Stimulated activated CD8-positive, alpha-beta memory T cell treated with anti-CD3 and anti-CD28 coated beads, Interleukin-15, amount 100 ng/mL, for 4 hours (primary cell): ENCODE measurements at places on chromosomes 12 and 14.

DNA sequence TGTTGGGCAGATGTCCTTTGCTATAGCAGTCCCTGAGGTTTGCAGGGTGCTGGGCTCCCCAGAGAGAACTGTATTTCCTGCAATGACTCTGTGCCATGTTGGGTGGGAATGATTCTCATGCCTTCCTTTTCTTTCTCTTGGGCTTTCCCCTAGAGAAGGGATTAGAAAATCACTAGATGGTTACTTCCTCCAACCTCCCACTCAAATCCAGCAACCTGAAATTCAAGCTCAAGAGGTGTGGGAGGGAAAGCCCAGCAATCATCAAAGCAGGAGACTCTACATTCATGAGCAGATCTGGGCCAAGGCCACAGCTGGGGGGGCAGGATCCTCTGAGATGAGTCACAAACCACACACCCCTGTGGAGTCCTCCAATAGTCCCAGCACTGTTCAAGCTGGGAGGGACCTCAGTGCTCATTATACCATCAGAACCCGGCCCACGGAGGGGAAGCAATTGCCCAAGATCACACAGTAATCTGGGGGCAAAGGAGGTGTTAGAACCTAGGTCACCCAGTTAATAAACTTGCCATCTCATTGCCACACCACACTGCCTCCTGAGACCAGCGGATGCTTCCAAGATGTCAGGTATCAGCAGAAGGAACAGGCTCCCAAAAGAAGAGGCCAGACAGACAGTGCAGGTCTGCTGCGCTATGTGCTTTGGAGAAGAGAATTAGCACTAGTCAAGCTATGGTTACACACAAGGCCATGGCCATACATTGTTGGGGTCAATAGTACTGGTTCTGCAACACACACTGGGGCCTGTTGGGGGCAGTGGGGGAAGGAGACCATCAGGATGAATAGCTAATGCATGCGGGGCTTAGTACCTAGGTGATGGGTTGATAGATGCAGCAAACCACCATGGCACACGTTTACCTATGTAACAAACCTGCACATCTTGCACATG lies 65.7 kb downstream of the TTC9 start:
- DNase-seq, result no peak

GRCh38 chr12:101777978-101778377 lies 38.7 kb upstream of the SYCP3 start:
- DNase-seq, result no peak

DNA sequence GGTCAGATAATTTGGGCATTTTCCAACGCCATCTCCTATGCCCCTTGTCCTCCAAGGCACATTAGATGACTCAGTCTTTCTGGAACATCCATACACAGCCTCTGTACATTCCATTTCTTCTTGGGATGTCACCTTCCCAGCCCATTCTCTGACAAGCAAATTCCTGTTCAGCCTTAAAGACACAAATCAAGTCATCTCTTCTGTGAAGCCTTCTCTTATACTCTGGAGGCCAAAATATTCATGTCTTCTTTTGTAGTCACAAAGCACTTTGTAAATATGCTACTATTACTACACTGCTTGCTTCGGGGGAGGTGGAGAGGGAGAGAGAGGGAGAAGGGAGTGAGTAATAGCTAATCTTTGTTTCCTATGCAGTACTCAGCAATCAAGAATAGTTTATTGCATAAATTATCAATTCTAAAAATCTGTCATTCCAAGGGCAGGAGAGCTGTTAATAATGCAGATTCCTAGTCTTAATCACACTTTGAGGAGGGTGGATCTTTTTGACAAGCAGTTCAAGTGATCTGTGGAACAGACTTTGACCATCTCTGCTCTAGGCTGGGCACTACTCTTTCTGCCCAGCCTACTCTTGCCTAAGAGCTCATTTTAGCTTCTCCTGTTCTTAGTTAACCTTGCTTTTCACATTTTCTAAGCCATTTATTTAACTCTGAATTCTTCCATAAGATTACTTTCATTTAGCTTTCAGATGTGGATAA lies 27.9 kb downstream of the KCNMB4 start:
- DNase-seq, result no peak

GRCh38 chr12:468671-469389 lies 9.1 kb downstream of the B4GALNT3 start:
- DNase-seq, result no peak

DNA sequence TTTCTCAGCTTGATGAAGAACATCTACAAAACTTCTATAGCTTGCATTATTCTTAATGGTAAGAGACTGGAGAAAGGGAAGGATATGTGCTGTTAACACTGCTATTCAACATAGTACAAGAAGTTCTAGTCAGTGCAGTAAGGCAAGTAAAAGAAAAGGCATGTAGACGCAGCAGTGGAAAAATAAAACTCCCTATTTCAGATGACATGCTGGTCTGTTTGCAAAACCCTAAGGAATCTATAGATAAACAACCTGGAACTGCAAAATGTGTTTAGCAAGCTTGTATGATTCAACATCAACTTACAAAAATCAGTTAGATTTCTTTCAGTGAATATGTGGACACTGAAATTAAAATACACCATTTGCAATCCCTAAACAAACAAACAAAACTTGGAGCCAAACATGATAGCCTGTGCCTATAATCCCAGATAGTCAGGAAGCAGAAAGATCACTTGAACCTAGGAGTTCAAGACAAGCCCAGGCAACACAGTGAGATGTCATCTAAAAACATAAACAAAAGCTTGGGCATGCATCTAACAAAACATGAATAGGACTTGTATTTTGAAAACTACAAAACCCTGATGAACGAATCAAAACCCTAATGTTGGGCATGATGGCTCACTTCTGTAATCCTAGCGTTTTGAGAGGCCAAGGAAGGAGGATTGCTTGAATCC lies 293.6 kb upstream of the RGS6 start:
- DNase-seq, result no peak

- no peak for DNase-seq
Measured at GRCh38 chr12:118302053-118302452, 70.7 kb downstream of the TAOK3 start.

- no peak for DNase-seq
Measured at GRCh38 chr14:32985866-32986265, 47.2 kb downstream of the NPAS3 start.

GRCh38 chr12:77592836-77593235 lies 237.9 kb upstream of the NAV3 start:
- no peak for DNase-seq

DNA sequence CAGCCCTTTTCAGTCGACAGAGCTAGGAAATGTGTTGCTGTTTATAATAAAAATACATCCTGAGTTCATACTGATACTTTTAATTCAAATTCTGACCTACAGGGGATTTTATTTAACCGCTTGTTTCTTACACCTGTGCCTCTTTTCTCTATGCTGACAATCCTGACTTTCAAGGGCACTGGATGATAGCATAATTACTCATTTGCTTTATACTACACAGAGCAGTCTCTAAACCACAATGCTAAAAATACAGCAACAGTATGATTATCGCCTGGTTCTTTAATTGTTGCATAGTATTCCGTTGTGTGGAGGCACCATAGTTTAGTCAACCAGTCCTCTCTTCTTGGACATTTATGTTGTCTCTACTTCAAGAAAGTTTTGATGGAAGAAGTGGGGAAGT lies 372.9 kb downstream of the DPF3 start:
- no peak for DNase-seq

DNA sequence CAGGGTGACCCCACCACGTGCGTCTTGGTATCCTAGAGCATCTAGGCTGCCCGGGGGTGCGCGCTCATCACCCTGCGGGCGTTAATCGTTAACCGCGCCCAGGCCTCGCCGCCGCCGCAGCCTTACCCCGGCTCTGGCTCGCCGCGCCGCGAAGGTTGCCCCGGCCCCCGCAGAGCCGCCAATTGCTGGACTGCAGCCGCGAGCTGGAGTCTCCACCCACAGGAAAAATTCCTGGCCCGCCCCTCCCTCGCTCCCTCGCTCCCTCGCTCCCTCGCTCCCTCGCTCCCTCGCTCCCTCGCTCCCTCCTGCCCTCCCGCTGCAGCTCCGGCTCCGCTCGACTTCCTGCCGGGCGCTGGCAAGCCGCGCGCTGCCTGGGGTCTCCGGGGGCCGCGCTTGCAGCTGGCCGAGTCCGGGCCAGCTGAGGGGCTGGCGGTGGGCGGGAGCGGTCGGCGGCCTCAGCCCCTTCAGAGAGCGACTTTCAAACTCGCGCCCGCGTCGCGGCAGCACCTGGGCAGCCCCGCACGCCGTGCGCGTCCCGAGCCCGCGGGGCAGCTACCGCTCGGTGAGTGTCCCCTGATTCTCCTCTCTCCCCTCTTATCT lies at the start of gene PLEKHG3:
Gene PLEKHG3, plus strand, starts transcription at position 282 of the 600 bp plus-strand sequence. CDS start 23,208 bp downstream, outside the sequence.
- no peak for DNase-seq

GRCh38 chr14:20614038-20614840 lies 23.1 kb upstream of the RNASE12 start:
- no peak for DNase-seq

DNA sequence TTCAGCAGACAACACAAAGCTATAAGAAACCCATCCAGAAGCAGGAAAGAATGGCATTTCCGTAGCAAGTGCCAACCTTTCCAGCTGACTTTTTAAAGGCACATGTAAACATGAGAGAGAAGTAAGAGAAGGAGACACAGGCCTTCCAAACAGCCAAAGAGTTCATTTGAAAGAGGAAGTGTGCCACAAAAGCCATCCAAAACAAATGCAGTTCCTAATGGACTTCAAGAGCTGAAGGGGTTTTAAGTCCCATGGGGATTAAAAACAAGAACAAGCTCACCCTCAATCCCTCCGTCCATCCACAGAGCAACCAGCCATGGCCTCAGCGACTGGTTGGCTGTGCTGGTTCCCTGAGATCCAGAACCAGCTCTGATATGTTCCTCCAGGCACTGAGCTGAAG lies 4.5 kb upstream of the DPF3 start:
- no peak for DNase-seq

- DNase-seq, result no peak
Measured at GRCh38 chr14:105927096-105928060, 401.0 kb downstream of the TMEM121 start.

- DNase-seq, result no peak
Measured at GRCh38 chr14:96904201-96904600, 107.0 kb downstream of the VRK1 start.

- no peak for DNase-seq
Measured at GRCh38 chr12:116806845-116807440, 68.8 kb downstream of the RNFT2 start.

DNA sequence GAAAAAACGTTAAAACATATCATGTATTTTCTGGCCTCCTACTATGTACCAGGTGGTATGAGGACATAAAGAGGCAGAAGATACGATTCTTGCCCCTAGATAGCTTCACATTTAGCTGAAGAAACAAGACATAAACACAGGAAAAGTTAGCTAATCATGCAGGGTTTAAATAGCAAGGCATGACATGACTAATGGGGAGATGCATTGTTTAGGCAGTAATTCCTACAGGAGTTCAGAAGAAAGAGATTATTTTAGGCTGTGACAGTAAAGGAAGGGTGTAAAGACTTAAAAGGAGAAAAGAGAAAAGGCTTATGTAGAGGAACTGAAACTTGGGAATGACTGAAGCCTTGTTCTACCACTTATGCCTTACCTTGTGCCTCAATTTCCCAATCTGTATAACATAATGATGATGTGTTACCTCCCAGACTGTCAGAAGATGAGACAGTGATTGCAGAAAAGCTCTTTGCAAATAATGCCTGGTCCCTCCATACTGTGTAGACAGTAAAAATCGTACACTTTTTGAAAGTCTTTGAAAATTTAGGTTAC lies 44.4 kb downstream of the PRKCH start:
- no peak for DNase-seq

- no peak for DNase-seq
Measured at GRCh38 chr12:93540466-93540865, 32.0 kb upstream of the SOCS2 start.

DNA sequence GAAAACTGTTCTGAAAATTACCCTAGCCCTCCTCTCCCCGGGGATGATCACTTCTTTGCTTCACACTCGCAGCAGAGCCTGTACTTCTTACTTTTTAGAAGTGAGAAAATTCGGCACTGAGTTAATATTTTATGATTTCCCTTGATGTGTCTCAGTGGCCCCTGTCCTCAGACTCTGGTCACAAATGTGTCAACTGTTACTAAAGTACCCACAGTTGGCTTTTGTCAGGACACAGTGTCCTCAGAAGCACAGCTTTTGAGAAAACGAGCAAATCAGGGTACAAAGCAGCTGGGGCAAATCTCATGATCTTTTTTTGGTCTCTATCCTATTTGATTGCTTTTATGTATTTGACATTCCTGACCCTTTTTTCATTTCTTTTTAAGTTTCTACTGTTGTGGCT lies 142.5 kb downstream of the SYNE2 start:
- DNase-seq, result no peak

- no peak for DNase-seq
Measured at GRCh38 chr14:52692248-52692962, 3.0 kb downstream of the ERO1A start.

DNA sequence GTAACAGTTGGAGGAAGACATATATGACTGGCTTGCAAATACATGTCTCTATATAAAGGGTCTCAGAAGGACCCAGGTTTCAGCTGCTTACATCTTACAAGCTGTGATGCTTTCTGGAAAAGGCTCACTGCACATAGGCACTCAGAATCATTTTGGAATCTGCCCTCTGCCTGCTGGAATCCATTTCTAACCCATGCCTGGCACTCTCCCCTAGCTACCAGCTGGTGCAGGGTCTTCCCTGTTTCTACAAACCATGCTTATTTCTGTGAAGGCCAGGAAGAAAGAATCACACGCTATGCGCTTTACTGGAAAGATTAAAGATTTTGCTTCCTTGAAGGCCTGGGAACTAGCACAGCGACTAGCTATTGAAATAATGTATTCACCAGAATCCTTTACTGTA lies 151.3 kb downstream of the DICER1 start:
- no peak for DNase-seq

DNA sequence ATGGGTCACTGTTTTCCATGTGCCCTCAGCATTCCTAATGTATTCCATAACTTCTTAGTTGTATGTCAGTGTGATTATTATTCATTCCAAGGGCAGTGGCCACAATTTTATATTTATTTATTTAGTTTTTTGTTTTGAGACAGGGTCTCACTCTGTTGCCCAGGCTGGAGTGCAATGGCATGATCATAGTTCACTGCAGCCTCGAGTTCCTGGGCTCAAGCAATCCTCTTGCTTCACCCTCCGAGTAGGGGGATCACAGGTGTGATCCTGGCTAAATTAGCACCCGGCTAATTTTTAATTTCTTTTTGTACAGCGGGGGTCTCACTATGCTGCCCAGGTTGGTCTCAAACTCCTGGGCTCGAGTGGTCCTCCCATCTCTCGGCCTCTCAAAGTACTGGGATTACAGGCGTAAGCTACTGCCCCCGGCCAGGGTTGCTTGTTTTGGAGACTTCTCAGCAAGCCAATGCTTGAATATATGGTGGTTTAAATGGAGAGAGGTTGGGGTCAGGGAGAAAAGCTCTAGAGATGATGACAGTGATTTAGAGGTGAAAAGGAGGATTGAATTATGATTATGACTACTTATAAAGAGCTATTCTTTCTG lies 7.6 kb downstream of the GPRC5A start:
- no peak for DNase-seq
